Temporal lobe (tissue), 4 donors: ENCODE measurements at places on chromosomes 3 and 15. TPM values are rescaled to one million over a fixed set of nuclear protein-coding genes. Genes with fewer than 3 reads are reported as not detected.

Gene NR2E3
- not detected for total RNA-seq

Gene IL5RA
- 0.49 TPM for total RNA-seq

Gene MESP2
- total RNA-seq: not detected

Gene SV2B
- total RNA-seq: 37.1 TPM

Gene GABRB3
- total RNA-seq: 102 TPM

Gene CDHR4
- total RNA-seq: under 0.01 TPM

Gene MCTP2
- total RNA-seq: 0.74 TPM

Gene MKRN2OS
- not detected for total RNA-seq

Gene GRK7
- total RNA-seq: 0.25 TPM

Gene TGM5
- not detected for total RNA-seq

Gene AZI2
- total RNA-seq: 34.2 TPM

Gene SLC22A14
- total RNA-seq: 0.25 TPM

Gene PPARG
- total RNA-seq: 1.7 TPM

Gene IGF2BP2
- 15.2 TPM for total RNA-seq

Gene FXR1
- total RNA-seq: 134 TPM

Gene TMIE
- 2.0 TPM for total RNA-seq

Gene SYNM
- 14.0 TPM for total RNA-seq

Gene SLC27A2
- total RNA-seq: 3.0 TPM

Gene CPN2
- total RNA-seq: not detected

Gene CTXN2
- total RNA-seq: 0.25 TPM

Gene PFKFB4
- total RNA-seq: 15.0 TPM

Gene AP2M1
- 228 TPM for total RNA-seq

Gene ATP1B3
- total RNA-seq: 34.9 TPM

Gene DTX3L
- 3.4 TPM for total RNA-seq

Gene ADGRG7
- under 0.01 TPM for total RNA-seq

Gene EFCC1
- total RNA-seq: 0.25 TPM

Gene TYRO3
- total RNA-seq: 10.3 TPM

Gene GOLGA6B
- total RNA-seq: not detected

Gene ACKR4
- under 0.01 TPM for total RNA-seq

Gene ROBO1
- total RNA-seq: 278 TPM

Gene LSMEM2
- not detected for total RNA-seq

Gene NEK10
- total RNA-seq: 18.7 TPM

Gene GASK1A
- total RNA-seq: 4.9 TPM

Gene GRM7
- 70.3 TPM for total RNA-seq

Gene RBMS3
- 7.6 TPM for total RNA-seq

Gene ITPR1
- 64.4 TPM for total RNA-seq

Gene GUCA1C
- total RNA-seq: not detected
